Uterus (tissue), 4 donors: ENCODE measurements at places on chromosomes 7 and 10. TPM values are rescaled to one million over a fixed set of nuclear protein-coding genes. Genes with fewer than 3 reads are reported as not detected.

Gene RTKN2
- total RNA-seq: 12.0 TPM

DNA sequence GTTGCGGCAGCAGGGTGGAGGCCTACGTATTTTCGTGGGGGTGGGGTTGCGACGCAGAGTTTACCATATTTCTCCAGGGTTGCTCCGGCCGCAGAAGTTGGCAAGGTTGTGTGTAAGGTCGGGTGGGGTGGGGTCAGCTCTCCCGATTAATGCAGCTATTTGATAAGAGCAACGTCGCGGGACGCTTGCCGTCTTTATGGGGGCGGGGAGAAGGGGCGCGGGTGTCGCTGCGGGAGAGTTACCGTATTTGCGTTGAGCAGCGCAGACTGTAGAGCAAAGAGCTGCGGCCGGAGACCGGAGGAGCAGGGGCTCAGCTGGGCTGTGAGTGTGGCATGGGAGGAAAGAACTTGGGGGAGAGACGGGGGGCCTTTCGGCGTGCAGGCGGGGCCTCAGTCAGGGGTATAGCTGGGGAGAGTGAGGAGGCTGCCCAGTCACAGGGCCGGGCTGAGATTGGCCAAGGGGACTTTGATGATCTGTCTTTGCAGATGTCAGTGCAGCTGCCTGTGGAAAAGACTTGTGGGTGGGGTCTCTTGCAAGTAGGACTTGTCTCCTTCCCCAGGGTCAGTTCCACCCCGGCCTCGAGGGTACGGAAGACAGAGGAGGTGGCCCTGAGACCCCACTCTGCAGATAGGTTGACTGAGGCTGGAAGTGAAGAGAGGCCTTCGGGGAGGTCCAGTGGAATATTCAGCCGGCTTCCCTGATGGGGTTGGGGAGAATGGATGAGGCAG is 26.6 kb downstream of the ZNF775 start:
- DNase-seq: no peak

- peak; percentile 27 for DNase-seq
These were observed 903 bp upstream of the NT5C2 start for GRCh38 chr10:103193820-103194529.

DNA sequence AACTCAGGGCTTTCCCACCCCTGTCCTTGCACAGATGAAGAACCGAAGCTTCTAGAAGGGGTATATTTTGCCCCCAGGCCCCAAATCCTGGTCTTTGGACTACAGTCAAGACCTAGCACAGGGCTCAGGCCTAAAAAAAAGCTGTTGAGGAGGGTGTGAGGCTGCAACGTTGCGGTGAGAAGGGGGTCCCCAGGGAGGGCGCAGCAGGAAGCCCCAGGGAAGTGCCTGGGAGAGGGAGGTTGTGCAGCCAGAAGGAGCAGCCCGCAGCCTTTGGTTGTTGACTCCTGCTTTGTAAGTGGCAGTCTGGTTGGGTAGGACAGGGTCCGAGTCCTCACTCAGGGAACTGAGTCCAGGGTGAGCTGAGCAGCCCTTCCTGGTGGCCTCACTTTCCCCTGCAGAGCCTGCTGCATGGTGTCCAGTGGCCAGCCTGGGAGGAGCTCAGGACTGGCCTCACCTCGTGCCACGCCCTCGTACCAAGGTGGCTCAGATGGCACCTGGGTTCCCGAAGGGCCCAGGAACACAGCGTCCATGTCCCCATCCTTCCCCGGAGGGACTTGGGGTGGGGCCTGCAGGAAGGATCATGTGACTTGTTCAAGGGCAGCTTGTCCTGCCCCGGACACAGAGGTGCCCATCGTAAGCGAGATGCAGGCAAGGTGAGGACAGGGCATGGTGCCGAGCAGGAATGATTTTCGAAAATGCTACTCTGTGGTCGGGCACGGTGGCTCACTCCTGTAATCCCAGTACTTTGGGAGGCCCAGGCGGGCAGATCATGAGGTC is 166.4 kb upstream of the TNRC18 start:
- no peak for DNase-seq

Gene IKZF1
- 9.2 TPM for total RNA-seq

Gene PRSS37
- total RNA-seq: not detected

GRCh38 chr10:19663344-19663743 is 152.9 kb upstream of the PLXDC2 start:
- DNase-seq: no peak

Gene C10orf62
- total RNA-seq: not detected

DNA sequence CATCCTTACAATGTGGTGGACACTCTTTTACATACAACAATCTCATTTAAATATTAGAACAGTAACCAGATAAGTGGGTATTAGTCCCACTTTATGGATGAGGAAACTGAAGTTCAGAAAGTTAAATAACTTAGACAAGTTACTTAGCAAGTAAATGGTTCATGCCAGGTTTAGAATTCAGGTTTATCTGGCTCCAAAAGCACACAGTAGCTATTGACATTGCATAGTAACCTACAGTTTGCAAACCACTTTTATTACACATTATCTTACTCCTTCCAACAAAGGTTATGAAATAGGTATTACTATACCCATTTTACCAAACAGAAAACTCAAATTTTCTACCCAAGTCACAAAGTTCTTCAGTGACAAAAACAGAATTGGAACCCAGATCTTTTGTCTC is 19.7 kb upstream of the NKX2-3 start:
- DNase-seq: no peak

DNA sequence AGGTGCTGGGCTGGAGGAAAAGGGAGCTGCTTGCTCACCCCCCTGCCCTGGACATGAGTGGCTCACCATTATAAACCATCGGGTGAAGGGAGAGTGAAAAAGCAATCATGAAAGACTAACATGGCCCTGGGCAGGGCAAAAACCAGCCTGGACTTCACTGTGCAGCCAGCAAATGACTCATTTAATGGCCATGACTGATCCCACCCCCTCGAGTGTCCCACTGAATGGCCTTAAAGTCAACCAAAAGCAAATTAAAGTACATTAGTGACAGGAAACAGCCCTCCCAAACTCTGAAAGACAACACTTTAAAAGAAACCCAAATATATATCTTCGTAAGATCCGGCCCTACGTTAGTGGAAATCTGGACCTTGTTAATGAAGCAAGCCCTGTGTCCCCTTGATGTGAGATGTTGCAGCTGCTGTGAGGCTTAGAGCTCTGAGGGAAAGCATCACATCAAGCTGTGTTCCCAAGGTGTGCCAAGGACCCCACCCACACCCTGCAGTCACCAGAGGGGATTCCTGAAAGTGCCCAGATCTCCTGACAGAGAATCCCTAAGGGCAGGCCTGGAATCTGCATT is 31.2 kb downstream of the ADCYAP1R1 start:
- DNase-seq: no peak

DNA sequence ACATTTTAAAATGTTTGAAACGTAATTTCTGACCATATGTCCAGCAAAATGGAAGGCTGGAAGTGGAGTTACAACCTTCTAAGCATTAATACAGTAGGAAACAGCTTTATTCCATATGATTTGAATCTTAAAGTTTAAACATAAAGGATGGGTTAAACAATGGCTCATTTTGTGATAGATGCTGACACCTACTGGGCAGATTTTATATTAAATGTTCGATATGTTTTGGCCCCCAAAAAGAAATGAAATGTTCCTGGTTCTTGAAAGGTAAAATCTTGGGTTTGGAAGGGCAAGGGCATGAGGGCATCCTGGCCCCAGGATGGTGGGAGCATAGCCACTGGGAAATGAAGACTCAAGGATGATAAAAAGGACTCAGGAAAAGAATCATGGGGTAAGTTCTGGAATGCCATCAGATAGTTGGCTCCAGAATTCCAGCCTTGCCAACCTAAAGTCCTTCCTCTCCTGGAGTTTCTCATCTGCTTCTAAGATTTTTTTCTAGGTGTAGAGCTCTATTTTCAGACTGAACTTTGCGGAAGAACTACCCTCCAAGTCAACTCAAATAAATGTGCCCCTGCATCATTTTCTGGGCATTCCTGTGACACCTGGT is 34.6 kb upstream of the SLC35G1 start:
- no peak for DNase-seq

DNA sequence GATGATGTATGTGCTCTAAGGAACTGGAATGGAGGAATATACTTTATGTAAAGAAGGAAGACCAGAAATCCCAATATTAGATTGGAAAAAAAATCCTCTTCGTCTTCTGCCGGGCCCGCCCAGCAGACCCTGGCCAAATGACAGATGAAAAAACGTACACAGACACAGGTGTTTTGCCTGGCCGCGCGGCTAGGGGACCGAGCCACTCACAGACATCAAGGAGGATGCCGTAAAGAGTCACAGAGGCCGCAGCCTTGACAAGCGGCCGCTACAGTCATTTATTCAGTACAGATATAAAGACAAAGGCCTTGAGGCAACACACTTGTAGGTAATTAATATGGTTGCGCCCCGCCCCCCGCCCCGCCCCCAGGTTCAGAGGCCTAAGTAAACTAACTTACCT is 594.1 kb downstream of the GRM8 start:
- no peak for DNase-seq

Gene MNX1
- total RNA-seq: not detected

Gene TMEM225B
- total RNA-seq: 0.29 TPM

Gene CPVL
- total RNA-seq: 18.6 TPM

- no peak for DNase-seq
These were observed 64.6 kb downstream of the ITGB1 start for GRCh38 chr10:32893434-32893833.

GRCh38 chr7:157013101-157013500 is 2.6 kb upstream of the MNX1 start:
- no peak for DNase-seq

DNA sequence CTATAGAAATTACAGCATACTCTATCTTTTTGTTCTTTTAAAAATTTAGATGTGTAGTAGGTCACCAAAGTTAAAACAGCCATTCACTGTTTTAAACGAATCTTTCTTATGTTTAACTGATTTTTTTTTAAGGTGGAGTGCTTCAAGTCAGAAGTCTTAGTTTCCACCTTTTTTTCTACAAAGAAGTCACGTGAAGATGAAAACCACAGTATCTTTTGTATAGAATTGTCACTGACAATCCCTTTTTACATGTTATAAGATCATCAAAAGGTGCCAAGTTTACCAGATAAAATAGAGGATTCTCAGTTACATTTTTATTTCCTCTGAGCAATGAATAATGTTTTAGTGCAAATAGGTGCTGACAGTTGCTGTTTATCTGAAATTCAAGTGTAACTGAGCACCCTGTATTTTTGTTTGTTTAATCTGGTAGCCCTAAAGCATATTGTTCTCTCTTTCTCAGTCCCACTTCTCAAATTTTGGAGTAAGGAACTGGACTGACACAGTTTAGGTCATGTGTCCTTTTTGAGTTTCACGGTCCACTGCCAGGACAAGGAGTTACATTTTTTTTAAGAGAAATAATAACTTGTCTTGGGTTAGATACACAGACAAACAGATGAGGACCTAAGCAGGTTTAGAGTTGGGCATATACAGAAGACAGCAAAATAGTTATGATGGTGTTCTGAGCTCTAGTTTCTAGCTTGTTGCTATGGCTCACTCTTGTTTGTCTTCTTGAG is 233.2 kb upstream of the MBL2 start:
- no peak for DNase-seq

Gene GIMAP7
- 26.8 TPM for total RNA-seq

DNA sequence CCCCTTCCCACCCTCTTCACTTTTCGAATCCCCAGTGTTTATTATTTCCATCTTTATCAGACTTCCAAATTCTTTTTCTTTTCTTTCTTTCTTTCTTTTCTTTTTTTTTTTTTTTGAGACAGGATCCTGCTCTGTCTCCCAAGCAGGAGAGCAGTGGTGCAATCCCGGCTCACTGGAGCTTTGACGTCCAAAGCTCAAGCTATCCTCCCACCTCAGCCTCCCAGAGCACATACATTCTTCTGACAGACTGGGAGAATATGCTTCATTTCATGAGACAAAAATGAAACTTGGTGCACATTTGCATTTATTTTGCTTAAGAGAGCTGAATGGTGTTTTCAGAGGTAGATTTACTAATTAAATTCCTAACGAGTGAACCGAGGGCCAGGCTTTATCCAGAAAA is 80.1 kb upstream of the FZD8 start:
- no peak for DNase-seq

GRCh38 chr10:86200269-86200668 is 166.3 kb downstream of the GRID1 start:
- DNase-seq: no peak

Gene TMEM270
- total RNA-seq: not detected

- no peak for DNase-seq
These were observed 57.2 kb upstream of the ANK3 start for GRCh38 chr10:60446851-60447250.

DNA sequence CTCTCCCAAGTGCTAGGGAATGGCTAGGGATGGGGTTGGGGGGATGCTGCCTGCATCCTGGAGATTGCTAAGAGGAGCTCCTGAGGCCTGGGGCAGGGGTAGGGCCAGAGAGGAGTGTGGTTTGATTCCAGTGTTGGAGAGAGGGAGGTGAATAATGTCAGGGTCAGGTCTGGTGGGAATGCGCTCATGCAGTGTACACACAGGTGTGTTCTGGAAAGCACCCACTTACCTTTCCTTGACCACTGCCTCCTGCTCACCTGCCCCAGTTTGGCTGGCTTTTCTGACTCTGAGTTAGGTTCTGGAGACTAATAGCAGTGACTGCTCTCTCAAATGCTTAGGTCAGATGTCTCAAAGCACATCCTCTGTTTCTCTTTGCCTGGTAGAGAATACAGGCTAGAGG is 135.4 kb upstream of the BMPER start:
- DNase-seq: no peak

GRCh38 chr7:69363136-69363535 is 235.1 kb upstream of the AUTS2 start:
- DNase-seq: no peak

DNA sequence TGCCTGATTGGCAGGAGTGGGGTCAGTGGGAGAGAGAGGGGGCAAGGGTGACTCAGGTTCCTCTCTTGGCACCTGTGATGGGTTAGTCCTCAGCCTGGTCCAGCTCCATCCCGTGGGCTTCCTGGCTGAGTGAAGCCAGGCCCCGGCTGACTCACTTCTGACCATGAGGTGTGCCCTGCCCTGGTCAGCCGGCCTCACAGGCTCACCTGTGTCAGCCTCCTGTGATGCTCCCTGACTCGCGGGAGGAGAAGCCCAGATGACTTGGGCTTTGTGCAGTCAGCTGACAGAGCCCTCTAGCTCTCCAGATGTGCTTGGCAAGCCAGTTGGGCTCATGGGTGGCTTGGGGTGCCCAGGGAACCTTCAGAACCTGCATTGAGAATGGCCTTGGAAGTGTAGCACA is 16.0 kb upstream of the PPIF start:
- DNase-seq: no peak

Gene HDAC9
- 54.8 TPM for total RNA-seq

Gene TRIP6
- total RNA-seq: 26.2 TPM

GRCh38 chr10:103276251-103276895 is 565 bp upstream of the INA start:
- no peak for DNase-seq

DNA sequence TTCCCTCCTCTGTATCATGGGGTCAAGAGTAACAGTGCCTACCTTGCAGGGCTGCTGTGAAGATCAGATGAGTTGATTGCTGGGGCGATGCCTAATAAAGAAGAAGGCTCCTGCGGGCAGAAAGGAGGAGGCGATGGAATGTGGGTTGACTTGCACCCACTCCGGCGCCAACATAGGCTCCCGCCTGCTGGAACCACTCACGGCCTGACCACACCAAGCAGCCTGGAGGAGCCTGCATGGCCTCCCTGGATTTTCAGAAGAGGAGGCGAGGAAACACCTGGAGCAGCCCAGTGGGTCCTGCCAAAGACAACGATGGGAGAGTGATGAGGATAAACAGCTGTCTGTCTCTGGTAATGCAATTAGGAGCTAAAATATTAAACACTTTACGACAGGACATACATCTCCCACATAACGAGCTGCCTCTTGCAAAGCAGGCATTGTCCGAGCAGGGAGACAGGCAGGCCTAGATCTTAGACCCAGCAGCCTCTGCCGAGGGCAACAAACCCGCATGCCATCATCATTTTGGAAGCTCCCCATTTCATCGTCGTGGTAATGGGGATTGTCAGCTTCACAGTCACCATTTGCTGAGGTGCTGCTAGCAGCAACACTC is 302.9 kb upstream of the ZMIZ1 start:
- peak; percentile 21 for DNase-seq

Gene LOXL4
- 8.1 TPM for total RNA-seq

Gene POU6F2
- 0.91 TPM for total RNA-seq
